ENCODE measurements at places on chromosomes 4 and X. TPM values are rescaled to one million over a fixed set of nuclear protein-coding genes. Genes with fewer than 3 reads are reported as not detected.

The KIAA1210 gene
- not detected for total RNA-seq

The SASH3 gene
- 126 TPM for total RNA-seq

The DDIT4L gene
- total RNA-seq = 0.34 TPM

The TCEAL6 gene
- total RNA-seq = not detected

The HSFX2 gene
- 0.29 TPM for total RNA-seq

The F11 gene
- not detected for total RNA-seq

The PDZD4 gene
- 4.9 TPM for total RNA-seq

The ZFP92 gene
- 1.5 TPM for total RNA-seq

The TNMD gene
- not detected for total RNA-seq

The RHOXF1 gene
- not detected for total RNA-seq

The HPF1 gene
- 36.6 TPM for total RNA-seq

The HTRA3 gene
- total RNA-seq = not detected

The TLL1 gene
- total RNA-seq = not detected

The FHIP1A gene
- 0.46 TPM for total RNA-seq

The ARHGAP36 gene
- total RNA-seq = not detected

The ELF4 gene
- total RNA-seq = 28.0 TPM

The BST1 gene
- total RNA-seq = 0.19 TPM

The UGT2A1 gene
- total RNA-seq = not detected

The PNCK gene
- 0.36 TPM for total RNA-seq

The TSPAN7 gene
- 0.73 TPM for total RNA-seq

The MYL5 gene
- total RNA-seq = 12.4 TPM

The F9 gene
- total RNA-seq = not detected

The TMSB15C gene
- 1.6 TPM for total RNA-seq

The OCIAD2 gene
- 54.2 TPM for total RNA-seq

The GPR173 gene
- not detected for total RNA-seq

The QRFPR gene
- total RNA-seq = not detected

The DRD5 gene
- not detected for total RNA-seq

The DMRTC1 gene
- total RNA-seq = not detected

The ARX gene
- total RNA-seq = not detected

The HS3ST1 gene
- not detected for total RNA-seq

Data from activated CD4-positive, alpha-beta memory T cell treated with anti-CD3 and anti-CD28 coated beads for 36 hours (primary cell).